ENCODE measurements at places on chromosomes 2 and 18.

- no peak for DNase-seq
Observed at GRCh38 chr2:42360493-42360889, 526 bp downstream of the COX7A2L start.

DNA sequence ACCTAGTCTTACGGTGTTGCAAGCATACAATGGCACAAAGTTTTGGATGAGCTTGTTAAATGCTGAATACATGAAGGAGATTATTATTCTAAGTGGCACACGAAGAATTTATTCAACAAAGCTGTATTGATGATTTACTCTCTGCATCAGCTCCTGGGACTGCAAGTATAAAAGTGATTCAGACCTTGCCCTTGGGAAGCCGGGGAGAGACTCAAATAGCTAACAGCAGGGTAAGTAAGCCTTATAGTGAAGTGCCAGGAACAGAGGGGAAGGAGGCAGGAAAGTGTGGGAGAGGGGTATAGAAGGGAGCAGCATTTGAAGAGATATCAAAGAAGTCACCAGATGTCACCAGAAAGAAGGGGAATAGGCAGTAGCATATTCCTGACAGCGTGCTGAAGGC lies 115.4 kb downstream of the MCFD2 start:
- DNase-seq, result no peak

GRCh38 chr2:99695130-99695943 lies 205.5 kb upstream of the REV1 start:
- no peak for DNase-seq

- no peak for DNase-seq
Observed at GRCh38 chr2:135586148-135586547, 54.9 kb downstream of the R3HDM1 start.

GRCh38 chr2:161206471-161207032 lies 46.3 kb downstream of the TANK start:
- DNase-seq, result no peak

DNA sequence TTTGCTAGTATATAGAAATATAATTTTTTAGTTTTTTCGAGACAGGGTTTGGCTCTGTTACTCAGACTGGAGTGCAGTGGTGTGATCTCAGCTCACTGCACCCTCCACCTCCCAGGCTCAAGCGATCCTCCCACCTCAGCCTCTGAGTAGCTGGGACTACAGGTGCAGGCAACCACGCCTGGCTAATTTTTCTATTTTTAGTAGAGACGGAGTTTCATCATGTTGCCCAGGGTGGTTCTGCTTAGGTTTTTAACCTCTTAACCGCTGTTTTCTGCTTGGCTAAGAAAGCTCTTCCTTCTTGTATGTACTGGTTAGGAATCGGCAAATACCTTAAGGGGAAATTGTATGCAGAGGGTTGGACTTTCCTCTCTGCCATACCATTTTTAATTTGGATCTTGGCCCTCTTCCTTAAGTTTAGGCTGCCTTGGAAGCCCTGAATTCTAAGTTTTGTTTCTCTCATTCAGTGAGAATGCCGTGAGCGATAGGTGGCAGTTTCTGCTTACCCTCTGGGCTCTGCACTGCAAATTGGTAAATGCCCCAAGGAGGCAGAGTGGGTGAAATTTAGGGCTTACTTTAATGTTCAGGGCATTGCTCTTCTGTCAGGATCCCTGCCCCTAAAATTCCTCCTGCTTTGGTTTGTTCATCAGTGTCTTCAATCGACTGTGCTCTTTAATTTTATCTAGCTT lies 32.3 kb downstream of the EML6 start:
- no peak for DNase-seq

- no peak for DNase-seq
Observed at GRCh38 chr2:184923751-184924150, 325.4 kb downstream of the ZNF804A start.

DNA sequence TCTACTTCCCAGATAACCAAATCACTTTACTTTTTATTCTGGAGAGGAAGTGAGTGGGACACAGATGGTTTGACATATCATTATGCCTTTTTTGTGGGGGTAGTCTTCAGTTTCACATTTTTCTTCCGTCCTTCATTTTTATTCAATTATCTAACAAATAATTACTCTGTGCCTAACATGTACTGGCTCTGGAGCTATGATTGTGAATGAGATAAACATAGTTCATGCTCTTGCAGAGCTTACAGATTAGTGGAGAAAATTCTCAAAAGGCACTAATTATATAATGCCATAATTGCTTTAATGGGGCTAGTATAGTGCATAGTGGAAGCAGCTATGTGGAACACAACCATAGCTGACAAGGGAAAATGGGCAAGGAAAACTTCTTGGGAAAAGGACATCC lies 303.6 kb upstream of the TFPI start:
- DNase-seq, result no peak

- no peak for DNase-seq
Observed at GRCh38 chr2:128501700-128502099, 183.0 kb upstream of the HS6ST1 start.

- no peak for DNase-seq
Observed at GRCh38 chr2:15383695-15384350, 177.3 kb downstream of the NBAS start.

DNA sequence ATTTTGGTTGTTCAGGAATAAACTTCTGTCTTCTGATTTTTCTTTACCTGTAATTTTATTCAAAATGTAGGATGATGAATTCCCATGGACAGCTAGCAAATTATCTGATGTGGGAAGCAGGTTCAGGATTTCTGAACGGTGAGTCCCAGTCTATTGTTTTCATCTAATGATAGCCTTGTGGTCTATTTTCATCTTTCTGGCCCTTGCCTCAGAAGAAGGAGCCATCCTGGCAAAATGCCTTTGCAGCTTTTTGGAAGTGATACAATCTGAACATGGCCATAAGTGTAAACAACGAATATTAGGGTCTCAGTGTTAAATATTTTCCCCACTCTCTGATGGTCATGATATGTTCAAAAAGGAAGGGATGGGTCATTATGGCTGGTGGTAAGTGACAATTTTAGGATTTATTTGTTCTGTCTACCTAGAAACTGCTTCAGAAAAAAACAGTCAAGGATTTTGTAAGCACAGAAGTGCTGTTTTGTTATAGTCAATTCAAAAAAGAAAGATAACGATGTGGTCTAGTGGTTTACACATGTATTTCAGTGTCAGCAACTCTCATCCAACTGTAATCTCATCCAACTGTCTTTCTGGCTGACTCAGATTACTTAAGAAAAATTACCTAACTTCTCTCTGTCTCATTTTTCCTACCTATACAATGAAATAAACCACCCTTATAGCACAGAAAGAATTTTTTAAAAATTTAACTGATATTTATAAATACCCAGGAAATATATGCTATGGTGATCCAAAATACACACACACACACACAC lies 272.6 kb upstream of the ERBB4 start:
- DNase-seq, result no peak

GRCh38 chr2:154189953-154190352 lies 318.2 kb downstream of the GALNT13 start:
- no peak for DNase-seq

GRCh38 chr2:140998577-140998976 lies 1132.2 kb downstream of the LRP1B start:
- no peak for DNase-seq

GRCh38 chr2:42132191-42132965 lies 36.8 kb upstream of the EML4 start:
- DNase-seq, result no peak

DNA sequence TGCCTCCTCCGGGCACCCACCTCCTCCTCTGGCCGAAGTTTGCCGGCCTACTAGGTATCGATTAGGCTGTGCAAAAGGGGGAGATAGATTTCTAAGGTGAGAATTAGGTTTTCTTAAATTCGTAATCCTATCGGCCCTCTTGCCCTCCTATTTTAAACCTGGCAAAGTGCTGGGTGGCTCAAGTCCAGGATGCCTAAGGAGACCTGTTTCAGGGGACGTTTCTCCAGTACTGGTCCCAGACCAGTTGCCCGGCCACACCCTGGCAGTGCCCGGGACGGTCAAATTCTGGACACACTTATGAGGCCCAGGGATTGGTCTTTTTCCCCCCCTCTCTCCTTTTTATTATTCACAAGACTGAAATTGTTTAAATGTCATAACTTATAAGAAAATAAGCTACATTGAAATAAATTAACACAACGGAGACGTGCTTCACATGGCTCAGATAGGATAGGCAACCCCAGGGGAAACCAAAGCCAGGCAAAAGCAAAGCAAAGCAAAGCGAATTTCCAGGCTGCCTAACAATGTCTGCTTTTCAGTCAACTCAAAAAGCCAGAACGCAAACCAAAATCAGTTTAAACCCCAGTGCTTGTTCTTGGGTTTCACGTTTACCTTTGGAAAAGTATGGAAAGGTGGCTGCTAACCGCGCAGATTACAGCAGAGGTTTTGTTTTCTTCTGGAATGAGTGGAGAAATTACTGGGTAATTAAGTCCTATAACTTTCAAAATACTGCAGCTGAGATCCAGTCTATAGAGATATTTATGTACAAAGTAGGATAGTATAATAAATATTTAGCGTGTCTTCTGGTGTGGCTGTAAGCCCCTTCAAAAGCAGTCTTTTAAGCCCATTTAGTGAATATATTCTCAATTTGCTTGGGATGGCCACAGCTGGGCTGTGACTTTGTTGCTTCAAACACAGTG lies 3.0 kb downstream of the GBX2 start:
- DNase-seq, result no peak

DNA sequence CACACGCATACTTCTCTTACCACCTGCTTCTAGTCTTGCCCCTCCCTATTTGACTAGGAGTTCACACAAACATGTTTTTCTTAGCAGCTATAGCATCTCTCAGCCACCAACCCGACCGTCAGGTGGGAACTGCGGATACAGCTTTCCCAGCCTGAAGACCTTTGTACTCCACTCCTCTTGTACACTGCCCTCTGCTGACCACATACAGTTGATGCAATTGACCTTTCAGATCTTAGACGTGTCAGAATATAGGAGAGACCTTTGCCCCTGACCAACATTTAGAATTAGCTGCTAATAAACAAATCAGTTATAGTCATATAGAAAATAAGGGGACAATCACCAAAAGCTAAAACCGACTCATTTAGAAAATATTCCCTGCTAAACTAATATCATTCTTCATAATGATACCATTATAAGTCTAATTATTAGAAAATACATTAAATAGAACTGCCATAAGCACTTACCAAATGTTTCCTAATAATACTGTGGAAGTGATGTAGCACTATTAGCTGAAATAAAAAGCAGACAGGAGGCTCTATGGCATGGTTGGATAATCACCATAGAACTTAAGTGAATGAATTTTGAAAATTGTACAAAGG lies 208.4 kb downstream of the RAD51AP2 start:
- no peak for DNase-seq

- DNase-seq, result no peak
Observed at GRCh38 chr2:19041434-19042041, 316.9 kb downstream of the OSR1 start.

- DNase-seq, result no peak
Observed at GRCh38 chr2:22904126-22904684, 480.8 kb upstream of the KLHL29 start.

DNA sequence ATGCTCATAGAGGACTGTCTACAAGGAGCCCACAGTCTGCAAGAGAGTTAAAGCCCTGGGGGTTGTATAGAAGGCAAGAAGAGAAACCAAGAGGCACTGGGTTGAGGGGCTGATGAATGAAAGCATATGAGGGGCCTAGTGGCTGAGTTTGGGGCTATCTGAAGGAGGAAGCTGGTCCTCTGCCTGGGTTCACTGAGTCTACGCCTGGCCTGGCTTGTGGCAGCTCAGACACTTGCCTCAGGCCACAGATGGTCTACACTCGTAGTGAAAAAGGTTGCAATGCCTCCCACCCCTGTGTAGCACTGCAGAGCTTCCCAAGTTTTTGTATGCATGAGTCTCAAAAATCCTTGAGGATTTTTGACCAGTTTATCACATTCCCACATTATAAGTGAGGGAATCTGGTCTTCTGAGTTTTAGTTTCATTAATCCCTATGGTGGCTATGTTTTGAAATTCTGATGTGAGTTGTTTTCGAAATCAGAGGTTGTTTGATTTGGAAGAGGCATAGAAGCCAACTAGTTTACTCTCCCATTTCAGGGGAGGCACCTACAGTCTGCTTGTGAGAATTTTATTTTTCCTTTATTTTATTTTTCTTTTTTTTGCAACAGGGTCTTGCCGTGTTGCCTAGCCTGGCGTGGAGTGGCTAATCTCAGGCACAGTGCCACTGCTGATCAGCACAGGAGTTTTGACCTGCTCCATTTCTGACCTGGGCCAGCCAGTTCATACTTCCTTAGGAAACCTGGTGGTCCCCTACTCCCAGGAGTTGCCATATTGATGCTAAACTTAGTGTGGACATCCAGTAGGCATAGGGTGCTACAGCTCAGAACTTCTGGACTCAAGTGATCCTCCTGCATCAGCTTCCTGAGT lies 10.0 kb downstream of the MYCN start:
- DNase-seq, result no peak

- no peak for DNase-seq
Observed at GRCh38 chr2:54803783-54804751, 80.6 kb downstream of the EML6 start.

- no peak for DNase-seq
Observed at GRCh38 chr2:144211826-144212225, 308.1 kb downstream of the ZEB2 start.

All from activated CD8-positive, alpha-beta memory T cell treated with anti-CD3 and anti-CD28 coated beads, Interleukin-2, amount 50 U/mL, for 4 hours (primary cell).